ENCODE measurements at places on chromosomes 7 and 10. TPM values are rescaled to one million over a fixed set of nuclear protein-coding genes. Genes with fewer than 3 reads are reported as not detected.

TFR2 gene
- 9.8 TPM for total RNA-seq

NT5C2 gene
- total RNA-seq = 78.3 TPM

GNG11 gene
- not detected for total RNA-seq

ATP6V1F gene
- total RNA-seq = 127 TPM

SORCS1 gene
- total RNA-seq = not detected

HKDC1 gene
- total RNA-seq = 3.7 TPM

SPDYE2 gene
- not detected for total RNA-seq

TMEM139 gene
- total RNA-seq = 1.0 TPM

VPS37D gene
- total RNA-seq = 0.15 TPM

STEAP1B gene
- total RNA-seq = 0.41 TPM

PRPS1L1 gene
- not detected for total RNA-seq

CLCN1 gene
- 0.07 TPM for total RNA-seq

STAG3 gene
- total RNA-seq = 38.3 TPM

LMOD2 gene
- not detected for total RNA-seq

UNC5B gene
- total RNA-seq = 0.02 TPM

ERLIN1 gene
- total RNA-seq = 14.1 TPM

AMPH gene
- total RNA-seq = not detected

TCF7L2 gene
- 0.59 TPM for total RNA-seq

GIGYF1 gene
- 54.5 TPM for total RNA-seq

DNAJB6 gene
- 87.3 TPM for total RNA-seq

DDX56 gene
- 96.1 TPM for total RNA-seq

OPN4 gene
- total RNA-seq = not detected

CRYGN gene
- not detected for total RNA-seq

PILRA gene
- total RNA-seq = 11.8 TPM

TMEM184A gene
- total RNA-seq = not detected

SH3PXD2A gene
- 19.3 TPM for total RNA-seq

FMC1 gene
- total RNA-seq = 3.9 TPM

GNAT3 gene
- not detected for total RNA-seq

LIPK gene
- not detected for total RNA-seq

Data from T-helper 1 cell treated with Interleukin-12 subunit alpha and Interleukin-12 subunit beta and Interleukin-4 antibody, amounts not matched to agents 30 ng/mL and 1 ng/mL, for 36 hours (primary cell).